ENCODE measurements at places on chromosomes 16 and 17. TPM values are rescaled to one million over a fixed set of nuclear protein-coding genes. Genes with fewer than 3 reads are reported as not detected.
A peak's percentile ranks its signal among the peaks of the same experiment; 100 is the strongest.

The ASGR2 gene
- not detected for total RNA-seq

The TMIGD1 gene
- total RNA-seq = not detected

The TEX19 gene
- total RNA-seq = not detected

The PKMYT1 gene
- total RNA-seq = not detected

DNA sequence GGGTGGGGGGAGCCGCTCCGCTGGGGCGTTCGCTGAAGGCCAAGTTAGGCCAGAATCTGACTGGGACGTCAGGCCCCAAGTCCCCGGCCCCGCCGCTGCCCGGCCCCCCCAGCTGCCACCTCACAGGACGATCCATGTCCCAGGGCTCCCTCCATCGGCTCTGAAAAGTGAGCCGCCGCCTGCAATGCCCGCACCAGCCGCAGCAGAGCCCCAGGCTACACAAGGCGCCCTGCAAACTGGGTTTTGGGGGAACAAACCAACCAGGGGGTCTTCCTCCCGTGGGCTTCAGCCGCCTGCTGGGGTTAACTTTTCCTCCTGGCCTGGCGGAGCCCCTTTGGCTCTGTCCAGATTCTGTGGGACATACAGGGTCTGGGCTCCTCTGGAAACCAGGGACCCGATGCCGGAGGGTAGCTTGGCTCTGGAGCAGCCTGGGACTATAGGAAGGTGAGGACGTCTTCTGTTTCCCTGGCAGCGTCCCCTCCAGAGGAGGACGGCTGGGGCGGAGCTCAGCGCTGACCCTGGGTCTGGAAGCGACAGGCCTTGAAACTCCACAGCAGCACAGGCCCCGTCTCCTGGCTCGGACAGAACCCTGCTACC is 835 bp downstream of the NME4 start:
- DNase-seq = peak; percentile 31

DNA sequence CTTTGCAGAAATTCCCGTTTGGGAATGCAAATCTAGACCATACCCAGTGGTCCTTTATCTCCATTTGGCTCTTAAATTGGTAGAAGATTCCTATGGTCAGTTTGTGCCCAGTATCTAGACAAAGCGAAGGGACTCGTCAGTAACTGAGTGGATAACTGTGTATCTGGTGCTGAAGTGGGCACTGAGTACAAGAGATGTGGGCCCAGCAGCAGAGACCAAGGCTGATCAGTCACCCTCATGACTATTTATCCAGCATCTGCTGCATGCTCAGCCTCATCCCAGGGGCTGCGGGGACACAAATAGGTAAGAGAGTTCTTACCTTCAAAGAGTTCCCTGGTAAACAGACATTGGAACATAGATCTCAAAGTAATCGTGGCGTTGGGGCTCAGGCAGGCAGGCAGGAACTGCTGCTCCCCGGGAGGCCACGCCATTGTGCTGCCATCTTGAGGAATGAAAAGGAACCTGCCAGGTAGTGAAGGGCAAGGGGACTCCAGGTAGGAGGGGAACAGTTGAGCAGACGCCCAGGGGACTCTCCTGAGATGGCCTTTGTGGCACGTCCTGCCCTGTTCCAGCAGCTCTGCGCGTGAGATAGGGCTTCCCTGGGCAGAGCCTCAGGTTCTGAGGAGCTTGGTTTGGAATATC is 10.3 kb downstream of the NT5M start:
- no peak for DNase-seq

- no peak for DNase-seq
Observed at GRCh38 chr17:75450270-75450669, 6.2 kb upstream of the TMEM94 start.

DNA sequence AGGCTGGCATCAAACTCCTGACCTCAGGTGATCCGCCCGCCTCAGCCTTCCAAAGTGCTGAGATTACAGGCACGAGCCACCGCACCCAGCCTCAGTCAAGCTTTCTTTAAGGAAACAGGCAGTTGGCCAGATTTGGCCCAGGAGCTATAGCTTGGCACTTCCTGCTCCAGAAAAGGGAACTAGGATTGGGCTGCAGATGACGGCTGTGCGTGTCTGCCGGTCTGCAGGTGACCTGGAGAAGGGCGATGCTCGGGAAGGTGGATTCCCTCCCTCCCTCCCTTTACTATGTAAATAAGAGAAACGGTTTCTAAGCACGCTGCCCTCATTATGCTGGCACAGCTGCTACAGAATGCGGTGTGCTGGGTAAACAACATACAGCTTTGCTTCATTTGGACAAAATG is 215.9 kb downstream of the RPTOR start:
- DNase-seq = no peak

The GNAO1 gene
- total RNA-seq = 0.53 TPM

- DNase-seq = no peak
Observed at GRCh38 chr16:53745753-53746266, 41.9 kb downstream of the FTO start.

DNA sequence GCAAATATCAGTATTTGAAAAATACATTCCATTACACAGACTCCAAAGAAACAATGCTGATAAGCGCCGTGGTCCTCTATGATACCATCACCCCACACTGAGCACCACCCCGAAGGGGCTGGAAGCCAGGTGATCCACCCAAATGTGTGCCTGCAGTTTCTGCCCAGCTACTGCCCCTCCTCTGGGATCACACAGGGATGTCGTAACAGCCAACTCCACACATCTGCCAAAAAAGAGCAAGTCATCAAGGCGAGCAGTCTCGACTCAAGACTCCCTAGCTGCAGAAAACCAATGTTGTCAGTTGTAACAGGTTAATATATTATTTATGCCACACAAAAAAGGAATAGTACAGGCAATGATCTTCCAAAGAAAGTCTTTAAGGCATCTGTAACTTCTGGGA is 21.0 kb downstream of the CYB5D2 start:
- no peak for DNase-seq

The CACNG5 gene
- not detected for total RNA-seq

The SLFN14 gene
- total RNA-seq = not detected

DNA sequence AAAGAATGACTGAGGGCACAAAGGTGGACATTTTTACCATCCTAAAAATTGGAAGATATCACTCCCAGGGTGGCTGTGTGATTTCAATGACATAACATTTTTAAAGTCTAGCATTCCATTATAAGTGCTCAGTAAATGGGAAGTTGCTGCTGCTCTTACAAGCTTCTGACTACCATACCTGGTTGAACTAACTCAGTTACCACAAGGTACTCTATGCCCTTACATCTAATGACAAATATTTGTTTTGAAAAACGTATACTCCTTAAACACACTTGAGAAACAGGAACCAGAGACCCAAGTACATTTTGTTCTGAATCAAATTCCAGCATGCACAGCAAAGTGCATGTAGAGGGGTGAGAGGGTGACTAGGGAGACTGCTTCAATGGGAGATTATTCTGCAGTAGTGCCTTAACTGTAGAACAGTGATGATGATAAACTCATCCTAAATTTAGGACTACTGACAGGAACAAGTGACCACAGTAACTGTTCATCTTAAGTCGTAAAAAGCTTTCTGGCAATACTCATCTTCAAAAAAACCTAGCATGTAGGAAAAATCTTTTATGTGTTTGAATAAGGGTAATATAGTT is 83.5 kb downstream of the KANSL1 start:
- no peak for DNase-seq

- DNase-seq = no peak
Observed at GRCh38 chr17:38893607-38894006, 23.7 kb downstream of the LASP1 start.

The KIFC3 gene
- 54.9 TPM for total RNA-seq

DNA sequence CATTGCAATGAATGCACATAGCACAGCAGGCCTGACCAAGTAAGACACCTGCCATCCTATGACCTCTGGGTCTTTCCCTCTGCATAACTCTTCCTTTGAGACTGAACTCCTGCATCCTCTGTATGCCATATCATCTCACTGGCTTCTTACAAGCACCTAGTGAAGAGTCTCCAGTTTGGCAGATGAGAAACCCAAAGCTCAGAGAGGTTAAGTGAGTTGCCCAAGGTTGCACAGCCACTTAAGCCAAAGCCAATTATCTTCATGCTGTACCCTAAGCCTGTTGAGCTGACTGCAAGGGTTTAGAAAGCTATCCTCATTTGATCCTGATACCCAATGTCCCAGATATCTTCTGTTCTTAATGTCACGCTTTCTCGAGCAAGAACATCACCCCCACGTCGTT is 35.2 kb downstream of the TMEM186 start:
- no peak for DNase-seq

The ADCY9 gene
- total RNA-seq = 49.7 TPM

The TAC4 gene
- not detected for total RNA-seq

The C16orf96 gene
- total RNA-seq = not detected

GRCh38 chr16:28977703-28978662 is 3.4 kb downstream of the SPNS1 start:
- DNase-seq = no peak

- DNase-seq = no peak
Observed at GRCh38 chr17:78966910-78967600, 12.7 kb downstream of the LGALS3BP start.

The STUB1 gene
- total RNA-seq = 258 TPM

The PDK2 gene
- 73.5 TPM for total RNA-seq

DNA sequence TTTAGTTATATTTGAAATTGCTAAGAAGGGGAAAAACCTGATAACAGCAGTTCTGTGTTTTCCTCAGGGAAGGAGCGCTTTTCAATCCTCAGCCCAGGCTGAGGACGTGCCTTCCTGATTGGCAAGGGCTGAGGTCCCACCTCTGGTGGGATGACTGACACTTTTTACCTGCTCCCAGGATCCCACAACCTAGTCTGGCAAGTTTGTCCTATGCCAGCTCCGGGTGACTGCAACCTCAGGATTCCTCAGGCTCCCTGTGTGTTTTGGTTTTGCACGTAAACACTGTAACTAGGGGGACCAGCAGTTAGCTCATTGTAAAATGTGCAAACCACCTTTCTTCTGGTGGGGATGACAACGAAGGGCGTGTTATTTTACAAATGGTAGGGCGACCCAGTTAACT is 7.5 kb downstream of the MARCHF10 start:
- peak; percentile 27 for DNase-seq

The CHTF18 gene
- total RNA-seq = 19.9 TPM

DNA sequence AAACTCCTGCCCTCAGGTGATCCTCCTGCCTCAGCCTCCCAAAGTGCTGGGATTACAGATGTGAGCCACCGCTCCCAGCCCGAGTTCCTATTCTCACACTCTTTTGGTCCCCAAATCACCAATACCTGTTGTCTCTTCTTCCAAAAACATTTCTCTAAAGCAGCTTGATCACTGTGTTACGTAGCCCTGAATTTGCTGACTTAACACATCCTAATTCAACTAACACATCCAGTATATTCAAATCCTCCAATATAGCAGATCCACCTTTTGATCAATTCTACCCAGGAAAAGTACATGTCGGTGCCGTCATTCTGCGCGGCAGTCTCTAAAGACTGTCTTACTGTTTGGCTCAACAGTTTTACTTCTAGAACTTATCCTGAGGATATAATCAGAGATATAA is 191.3 kb downstream of the ZNF18 start:
- no peak for DNase-seq

DNA sequence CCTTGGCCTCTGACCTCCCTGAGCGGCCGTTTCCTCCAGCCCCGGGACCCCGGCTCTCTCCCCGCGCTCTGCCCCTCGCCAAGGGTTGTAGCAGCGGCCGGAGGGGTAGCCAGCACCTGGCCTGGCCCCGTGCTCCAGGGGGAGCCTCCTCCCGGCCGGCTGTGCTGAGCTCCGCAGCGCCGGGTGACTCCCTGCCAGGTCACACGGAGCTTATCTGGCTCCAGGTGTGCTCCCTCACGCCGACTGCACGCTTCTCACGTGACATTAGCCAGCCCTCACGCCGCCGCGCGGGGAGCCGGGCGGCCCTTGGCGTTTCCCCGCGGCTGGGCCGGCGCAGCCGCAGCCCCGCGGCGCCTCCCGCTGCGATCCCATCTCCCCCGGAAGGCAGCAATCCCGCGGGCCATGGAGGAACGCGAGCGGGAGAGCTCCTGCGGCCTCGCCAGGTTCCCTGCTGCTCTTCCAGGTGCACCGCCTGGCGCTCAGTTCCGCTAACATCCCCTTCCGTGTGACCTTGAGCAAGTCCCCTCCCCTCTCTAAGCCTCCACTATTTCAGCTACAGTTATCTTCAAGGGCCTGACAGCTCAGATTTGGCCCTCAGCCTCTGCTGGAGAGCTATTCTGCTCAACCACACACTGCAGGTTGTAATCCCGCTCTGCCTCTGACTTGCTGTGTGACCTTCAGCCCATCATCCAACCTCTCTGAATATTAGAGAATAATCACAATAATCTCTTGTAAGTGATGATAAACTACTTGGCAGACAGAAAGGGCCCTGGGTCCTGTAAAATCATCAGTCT is 3.4 kb downstream of the MYO18A start:
- DNase-seq = no peak

- no peak for DNase-seq
Observed at GRCh38 chr16:3541527-3542155, 35.6 kb downstream of the NLRC3 start.

DNA sequence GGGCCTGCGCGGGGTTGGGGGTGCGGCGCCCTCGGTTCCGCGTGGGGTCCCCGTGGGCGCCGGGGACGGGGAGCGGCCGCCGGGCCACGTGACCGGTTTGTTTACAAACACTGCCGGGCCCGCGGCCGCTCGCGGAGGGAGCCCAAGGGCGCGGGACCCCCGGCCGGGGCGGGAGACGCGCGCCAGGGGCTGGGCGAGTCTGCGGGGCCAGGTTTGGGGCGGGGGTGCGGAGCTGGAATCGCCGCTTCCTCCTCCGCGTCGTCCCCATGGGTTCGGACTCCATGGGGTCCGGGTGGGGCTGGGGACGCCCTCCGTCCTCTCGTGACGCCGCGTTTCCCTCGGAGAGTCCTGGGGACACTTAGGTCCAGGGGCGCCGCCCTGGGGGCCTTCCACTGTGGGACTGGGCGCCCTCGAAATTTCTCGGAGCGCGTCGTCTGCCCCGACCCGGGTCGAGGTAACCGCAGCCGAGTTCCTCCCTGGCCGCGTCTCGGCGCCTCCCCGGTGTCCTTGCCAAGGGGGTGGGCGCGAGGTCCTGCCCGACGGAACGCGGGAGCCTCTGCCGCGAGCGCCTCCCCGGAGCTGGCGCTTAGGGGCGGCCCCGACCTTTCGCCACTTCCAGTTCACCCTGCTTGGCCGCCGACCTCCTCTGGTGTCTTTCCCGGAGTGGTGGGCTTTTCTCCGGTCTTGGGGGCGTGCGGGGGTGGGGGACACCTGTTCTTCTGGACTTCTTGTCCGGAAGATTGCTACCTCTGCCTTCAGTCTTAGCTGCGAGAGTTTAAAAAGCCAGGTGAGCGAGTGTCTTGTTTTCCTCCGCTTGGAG is 684 bp downstream of the YPEL2 start:
- peak; percentile 82 for DNase-seq

- DNase-seq = no peak
Observed at GRCh38 chr17:70752966-70753467, 583.7 kb downstream of the KCNJ2 start.

DNA sequence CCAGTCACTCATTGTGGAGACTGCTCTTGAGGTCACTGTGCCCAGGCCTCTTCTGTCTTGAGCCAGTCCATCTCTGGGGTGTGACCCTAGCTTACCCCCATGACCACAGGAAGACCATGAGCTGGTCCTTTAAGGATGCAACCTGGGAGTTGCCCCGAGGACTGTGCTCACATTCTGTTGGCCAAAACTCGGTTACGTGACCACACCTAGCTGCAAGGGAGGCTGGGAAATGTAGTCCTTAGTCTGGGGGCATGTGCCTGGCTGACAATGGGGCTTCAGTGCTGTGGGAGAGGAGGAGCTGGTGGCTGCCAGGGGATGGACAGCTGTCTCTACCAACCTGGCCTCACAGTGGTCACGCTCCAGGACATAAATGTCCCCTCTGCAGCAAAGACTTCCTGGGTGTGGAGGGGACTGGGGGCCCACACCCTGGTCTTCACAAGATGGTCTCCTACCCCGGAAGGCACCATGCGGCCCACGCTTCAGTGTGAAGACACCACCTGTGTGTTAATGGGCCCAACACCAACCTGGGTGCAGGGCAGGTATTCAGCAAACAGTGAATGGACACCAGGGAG is 55.4 kb downstream of the JPH3 start:
- DNase-seq = no peak

The DOC2B gene
- 200 TPM for total RNA-seq

The KRT9 gene
- total RNA-seq = not detected

Measured in ascending aorta (tissue), 2 donors.